Stimulated activated CD4-positive, alpha-beta T cell treated with anti-CD3 and anti-CD28 coated beads, Interleukin-12 subunit alpha, Interleukin-12 subunit beta, amount 100 ng/mL, for 24 hours (primary cell): ENCODE measurements at places on chromosomes 2 and 18.

- no peak for DNase-seq
Measured at GRCh38 chr2:143679617-143680016, 550.4 kb downstream of the ARHGAP15 start.

DNA sequence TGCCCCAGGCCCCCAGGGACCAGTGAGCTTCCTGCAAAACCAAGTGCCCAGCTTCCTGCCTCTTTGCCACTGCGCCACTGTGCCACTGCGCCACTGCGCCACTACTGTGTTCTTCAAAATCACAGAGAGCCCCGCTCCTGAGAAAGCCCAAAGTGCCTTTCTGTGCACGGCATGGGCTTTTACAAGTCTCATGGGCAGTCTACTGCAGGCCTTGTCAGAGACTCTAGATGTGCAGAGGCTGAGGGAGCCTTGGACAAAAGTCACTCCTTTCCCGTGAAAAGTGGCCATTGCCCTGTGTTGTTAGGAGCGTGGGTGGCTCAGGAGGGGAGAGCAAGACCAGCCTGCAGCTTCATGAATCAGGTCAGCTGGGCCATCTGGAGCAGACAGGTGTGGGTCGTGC lies 180.5 kb downstream of the SMAD7 start:
- no peak for DNase-seq

GRCh38 chr2:34912084-34912483 lies 1313.0 kb upstream of the FAM98A start:
- no peak for DNase-seq

DNA sequence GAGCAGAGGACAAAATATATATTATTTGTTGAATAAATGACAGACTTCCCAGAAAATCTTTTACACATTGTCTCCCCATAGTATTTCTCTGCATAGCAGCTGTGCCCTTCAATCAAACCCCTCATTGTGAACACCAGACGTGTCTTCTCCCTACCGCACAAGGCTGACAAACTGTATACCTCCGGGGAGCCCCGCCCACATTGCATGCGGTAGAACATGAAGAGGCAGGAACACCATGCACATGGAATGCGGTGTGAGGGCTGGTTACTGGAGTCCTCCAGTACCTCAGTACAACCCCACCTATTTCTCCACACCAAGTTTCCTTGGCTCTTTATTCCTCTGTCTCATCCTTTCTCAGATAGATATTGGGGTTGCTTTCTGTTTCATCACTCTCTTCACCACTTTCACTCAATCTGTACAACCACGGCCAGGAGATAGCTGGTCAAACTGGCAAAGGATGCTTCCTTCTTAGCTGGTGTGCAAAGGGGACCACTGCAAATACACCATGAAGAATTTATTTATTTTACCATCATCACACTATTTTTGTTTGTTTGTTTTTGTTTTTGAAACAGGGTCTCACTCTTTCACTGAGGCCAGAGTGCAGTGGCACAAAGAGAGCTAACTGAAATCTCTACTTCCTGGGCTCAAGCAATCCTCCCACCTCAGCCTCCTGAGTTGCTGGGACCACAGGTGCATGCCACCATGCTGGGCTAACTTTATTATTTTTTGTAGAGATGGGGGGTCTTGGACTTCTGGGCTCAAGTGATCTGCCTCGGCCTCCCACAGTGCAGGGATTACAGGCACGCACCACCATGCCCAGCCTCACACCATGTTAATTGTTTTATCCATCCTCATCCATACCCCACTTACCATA lies 2.3 kb upstream of the NBAS start:
- no peak for DNase-seq

GRCh38 chr2:20150806-20151571 lies 73.9 kb downstream of the SDC1 start:
- no peak for DNase-seq

GRCh38 chr18:62566199-62566598 lies 43.4 kb downstream of the ZCCHC2 start:
- no peak for DNase-seq

DNA sequence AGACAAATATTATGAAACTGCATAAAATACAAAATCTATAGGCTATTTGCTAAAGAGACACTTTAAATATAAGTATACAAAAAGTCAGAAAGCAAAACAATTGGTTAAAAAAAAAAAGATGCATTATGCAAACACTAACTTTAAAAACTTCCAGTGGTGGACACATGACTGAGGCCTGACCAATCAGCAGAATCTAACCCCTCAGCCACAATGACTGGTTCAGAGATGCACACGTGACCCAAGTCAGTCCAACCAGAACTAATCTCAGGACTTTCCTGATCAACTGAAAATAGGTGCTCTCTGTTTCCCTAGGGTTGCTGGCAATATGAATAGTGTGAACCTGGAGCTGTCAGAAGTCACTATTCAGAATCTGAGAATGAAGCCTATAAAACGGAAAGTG lies 22.7 kb downstream of the DNER start:
- no peak for DNase-seq

DNA sequence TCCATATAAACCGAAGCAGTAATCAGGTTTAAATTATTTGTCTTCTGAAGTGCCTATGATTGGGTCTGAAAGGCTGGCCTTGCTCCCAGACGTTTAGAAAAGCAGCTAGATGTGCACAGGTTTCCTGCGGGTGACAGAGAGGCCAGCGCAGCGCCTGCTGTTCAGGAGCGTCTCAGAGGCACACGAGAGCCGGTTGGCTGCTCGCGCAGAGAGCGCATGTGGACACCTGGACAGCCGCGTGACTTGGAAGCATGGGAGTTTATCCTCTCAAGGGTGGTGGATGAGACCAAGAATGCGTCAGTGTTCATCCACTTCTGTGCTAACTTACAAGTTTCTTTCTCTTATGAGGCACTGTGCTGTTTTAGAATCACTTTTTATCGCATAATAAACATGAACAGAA lies 303.7 kb downstream of the PTGR3 start:
- no peak for DNase-seq

DNA sequence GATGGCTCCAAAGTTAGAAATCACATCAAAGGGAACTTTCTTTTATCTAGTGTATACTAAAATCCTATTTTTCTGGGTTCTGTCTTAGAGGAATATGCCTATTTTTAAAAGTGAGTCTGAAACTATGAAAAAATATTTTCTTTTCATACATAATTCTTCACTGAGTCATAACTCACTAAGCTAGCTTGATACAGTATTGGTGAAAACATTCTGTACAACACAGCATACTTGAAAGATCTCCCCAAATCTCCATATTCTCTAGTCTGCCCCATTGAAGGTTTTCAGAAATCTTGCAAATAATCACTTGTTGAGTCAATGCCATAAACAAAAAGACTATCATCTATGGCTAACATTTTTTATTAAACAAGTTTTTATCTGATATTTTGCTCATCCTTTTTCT lies 44.5 kb downstream of the COL3A1 start:
- no peak for DNase-seq

- no peak for DNase-seq
Measured at GRCh38 chr2:150733051-150733618, 245.7 kb upstream of the RND3 start.

- DNase-seq = no peak
Measured at GRCh38 chr2:637804-638203, 39.4 kb downstream of the TMEM18 start.

GRCh38 chr2:96950381-96951124 lies 35.8 kb downstream of the FAM178B start:
- no peak for DNase-seq

GRCh38 chr2:13002536-13003331 lies 286.0 kb downstream of the TRIB2 start:
- DNase-seq = no peak

GRCh38 chr2:23629772-23630480 lies 244.9 kb downstream of the KLHL29 start:
- DNase-seq = no peak

GRCh38 chr2:203498161-203498560 lies 36.9 kb downstream of the RAPH1 start:
- DNase-seq = no peak

DNA sequence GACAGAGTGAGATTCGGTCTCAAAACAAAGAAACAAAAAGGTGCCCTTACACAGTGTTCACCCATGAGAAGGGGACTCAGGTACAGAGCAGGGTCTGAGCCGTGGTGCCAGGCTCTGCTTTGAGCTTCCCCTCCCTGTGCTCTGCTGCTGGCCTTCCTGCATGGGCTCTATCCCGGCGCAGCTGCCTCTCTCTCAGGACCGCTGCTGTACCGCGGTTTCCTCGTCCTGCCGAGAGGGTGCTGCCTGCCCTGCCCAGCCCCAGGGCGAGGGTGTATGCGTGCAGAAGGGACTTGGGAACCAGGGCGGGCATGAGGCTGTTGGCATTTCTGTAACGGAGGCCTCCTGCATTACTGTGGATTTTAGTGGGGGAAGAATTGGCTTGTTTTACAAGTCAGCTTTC lies 30.1 kb downstream of the SH3RF3 start:
- DNase-seq = no peak

GRCh38 chr2:189370719-189371118 lies 70.6 kb upstream of the WDR75 start:
- no peak for DNase-seq

- DNase-seq = no peak
Measured at GRCh38 chr2:118348380-118349034, 260.2 kb downstream of the INSIG2 start.

DNA sequence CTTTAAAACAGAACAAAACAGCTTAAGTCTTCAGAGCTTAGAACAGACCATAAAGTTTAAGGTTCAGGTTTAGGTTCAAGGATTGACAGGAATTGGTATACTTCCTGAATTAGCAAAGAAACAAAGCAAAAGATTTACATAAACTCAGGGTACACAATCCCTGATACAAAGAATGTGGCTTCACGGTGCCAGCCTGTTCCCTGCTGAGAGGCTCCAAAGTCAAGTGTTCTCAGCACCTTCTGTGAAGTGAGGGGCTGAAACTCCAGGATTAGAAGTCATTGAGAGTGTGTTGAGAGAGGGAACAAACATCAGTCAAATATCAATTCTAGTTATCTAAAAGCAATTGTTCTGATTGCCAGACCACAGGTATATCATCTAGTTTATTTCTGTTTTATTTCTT lies 35.7 kb downstream of the DYNAP start:
- no peak for DNase-seq

DNA sequence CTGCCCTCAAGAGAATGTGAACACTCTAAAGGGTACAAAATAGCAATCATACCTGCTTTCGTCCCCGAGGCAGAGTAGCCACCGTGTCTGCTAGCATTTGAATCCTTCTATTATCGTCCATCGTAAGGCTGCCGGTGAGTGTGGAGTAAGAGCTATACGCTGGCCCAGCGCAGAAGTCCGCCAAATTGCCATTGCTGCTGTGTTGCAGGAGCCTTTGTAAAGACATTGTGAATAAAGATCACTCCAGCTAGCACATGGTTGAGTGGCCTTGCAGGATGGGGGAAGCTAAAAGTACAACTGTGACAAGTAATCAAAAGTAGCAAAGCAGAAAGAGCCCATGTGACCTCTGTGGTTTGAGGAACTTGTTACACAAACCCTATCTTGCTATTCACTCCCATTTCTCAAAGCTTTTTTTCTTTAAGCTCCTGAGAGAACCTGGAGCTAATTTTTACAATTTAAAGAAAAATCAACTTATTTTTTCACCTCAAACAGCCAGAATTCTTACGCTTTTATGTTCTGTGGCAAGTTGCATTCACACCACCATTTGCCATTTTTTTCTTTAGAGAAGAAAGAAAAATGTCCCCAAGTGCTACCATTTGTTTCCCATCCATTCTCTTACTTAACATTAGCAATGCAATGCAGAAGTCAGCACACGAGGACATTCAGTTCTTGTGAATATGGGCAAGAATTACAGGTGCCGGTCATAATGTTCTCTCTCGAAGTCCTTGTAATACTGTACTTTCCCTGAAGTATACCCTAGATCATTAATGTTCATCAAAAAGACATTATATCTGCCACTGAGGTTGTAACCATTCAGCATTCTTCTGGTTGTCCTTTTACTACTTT lies at the start of gene CYTIP:
Gene CYTIP (minus strand): TSS at position 295 of the 846 bp plus-strand sequence. CDS start 69 bp downstream, at position 226.
- DNase-seq = no peak

GRCh38 chr2:46257476-46257875 lies 39.7 kb upstream of the EPAS1 start:
- DNase-seq = no peak

DNA sequence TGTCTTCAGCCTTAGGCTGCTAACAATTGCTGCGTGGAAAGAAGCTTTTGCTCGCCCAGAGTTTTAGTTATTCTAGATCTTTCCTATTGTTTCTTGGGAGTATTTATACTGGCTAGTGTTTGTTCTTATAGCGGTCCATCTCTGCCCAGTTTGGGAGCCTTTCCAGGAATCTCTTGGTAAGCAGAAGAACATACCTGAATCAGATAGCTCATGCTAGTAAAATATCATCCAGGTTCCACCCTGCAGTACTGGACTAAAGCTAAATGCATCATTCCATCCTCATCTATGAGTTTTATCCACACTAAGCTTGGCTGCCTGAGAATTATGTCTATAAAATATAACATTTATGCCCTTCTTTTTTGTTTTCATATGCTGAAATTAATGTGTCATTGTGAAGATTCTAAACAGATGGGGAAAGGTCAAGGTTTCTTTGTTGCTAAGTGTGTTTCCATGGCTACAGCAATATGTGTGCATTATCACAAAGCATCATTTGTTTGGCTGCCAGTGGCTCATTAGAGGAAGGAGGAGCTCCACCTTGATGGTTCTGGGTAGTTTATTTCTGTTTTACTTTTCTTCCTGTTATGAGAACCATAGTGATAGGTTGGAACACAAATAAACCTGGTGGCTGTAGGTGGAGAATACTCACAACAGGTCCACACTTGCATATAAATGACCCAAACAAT lies 182.8 kb downstream of the PIK3C3 start:
- DNase-seq = no peak

DNA sequence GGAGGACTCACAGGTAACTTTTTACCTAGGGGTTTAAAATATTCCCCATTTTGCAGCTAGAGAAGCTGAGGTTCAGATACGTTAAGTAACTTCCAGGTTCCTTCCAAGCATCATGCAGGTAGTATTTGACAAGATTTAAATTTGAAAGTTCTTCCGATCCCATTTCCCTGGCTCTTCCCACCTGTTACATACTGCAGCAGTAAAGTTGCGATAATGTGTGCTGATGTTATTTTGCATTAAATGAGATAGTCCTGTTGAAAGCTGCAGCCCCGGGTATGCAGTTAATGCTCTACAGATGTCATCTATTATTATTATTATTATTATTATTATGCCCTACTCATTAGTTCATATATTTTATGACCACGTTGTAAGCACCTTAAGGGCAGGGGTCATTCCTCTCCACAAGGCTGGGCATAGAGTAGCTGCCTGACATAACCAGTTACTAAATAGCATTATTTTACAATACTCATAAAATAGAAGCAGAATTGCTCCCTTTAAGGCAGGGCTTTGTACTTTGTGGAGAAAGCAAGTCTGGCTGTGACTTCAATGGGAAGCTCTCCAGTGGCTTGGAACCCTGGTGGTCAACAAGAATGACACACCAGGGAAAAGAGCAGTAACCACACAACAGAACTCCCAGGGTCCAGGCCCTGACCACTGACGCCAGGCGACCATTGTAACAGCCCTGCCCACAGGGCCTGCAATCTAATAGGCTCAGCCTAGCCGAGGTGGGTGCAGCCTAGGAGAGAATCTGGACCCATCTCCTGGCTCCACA lies 112.0 kb upstream of the STPG4 start:
- no peak for DNase-seq

GRCh38 chr2:156896294-156896693 lies 361.2 kb upstream of the GALNT5 start:
- DNase-seq = no peak
